ENCODE measurements at places on chromosomes 12 and 14. TPM values are rescaled to one million over a fixed set of nuclear protein-coding genes. Genes with fewer than 3 reads are reported as not detected.
A peak's percentile ranks its signal among the peaks of the same experiment; 100 is the strongest.

DNA sequence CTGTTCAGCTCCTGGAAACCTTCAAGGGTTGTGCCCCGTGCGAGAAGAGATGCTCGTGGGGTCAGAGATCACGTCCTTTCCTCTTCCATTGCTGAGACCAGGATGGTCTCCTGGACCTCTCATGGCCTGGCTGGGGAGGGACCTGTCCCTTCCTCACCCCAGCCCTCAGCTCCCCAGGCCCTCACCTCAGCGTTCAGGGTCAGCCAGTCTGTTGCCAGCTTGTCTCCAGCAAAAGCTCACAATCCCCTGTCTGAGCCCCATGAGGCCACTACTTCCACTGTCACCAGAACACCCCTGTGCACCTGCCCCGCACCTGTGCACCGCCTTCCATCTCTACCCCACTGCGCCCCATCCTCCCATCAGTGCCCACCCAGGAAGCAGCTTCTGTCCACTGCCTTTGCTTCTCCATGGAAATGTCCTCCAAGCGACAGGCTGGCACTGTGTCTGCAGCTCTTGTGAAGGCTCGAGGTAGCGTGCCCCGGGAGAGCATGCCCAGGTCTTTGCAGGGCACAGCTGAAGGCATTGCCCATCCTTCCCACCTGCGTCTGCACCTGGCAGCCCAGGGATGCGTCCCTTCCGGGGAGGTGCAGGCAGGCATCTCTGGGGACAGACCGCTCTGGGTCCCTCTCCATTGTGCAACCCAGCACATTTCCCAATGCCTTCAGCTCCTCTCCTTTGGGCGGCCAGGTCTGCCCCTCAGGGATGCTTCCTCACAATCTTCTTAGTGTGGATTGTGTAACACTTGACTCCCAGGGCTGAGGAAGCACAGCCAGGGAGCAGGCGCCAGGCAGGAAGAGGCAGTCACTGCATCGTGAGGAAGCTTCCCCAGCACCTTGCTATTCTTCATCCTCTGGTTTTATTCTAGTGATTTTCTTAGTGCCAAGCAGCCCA lies 179.6 kb downstream of the ADGRD1 start:
- peak; percentile 15 for DNase-seq

GRCh38 chr12:84128117-84128991 lies 784.2 kb downstream of the SLC6A15 start:
- no peak for DNase-seq

DNA sequence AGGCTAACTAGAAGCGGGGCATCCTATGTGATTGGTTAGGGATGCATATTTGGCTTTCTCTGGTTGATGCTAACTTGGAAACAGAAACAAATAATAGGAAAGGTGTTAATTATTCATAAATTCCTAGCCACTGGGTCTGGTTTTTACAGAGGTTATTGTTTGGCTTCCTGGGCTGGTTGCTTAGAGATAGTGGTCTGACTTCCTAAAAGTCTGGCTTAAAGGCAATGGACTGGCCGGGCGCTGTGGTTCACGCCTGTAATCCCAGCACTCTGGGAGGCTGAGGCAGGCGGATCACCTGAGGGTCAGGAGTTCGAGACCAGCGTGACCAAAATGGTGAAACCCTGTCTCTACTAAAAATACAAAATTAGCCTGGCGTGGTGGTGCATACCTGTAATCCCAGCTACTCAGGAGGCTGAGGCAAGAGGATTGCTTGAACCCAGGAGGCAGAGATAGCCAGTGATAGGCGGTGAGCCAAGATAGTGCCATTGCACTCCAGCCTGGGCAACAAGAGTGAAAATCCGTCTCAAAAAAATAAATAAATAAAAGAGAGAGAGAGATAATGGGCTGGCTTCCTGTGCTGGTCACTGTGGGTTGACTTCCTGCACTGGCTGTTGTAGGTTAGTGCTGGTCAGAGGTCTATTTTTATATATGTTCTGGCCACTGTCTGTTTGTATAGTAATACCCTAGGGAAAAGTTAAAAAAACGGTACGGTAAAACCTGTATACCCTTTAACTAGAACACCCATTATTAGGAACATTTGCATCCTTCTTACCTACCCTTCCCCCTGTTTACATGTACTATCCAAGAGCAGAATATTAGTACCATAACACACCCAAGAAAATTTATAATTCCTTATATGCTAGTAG lies 24.1 kb downstream of the OR6S1 start:
- DNase-seq: no peak

- DNase-seq: no peak
Observed at GRCh38 chr14:59768855-59769375, 101.7 kb downstream of the RTN1 start.

DNA sequence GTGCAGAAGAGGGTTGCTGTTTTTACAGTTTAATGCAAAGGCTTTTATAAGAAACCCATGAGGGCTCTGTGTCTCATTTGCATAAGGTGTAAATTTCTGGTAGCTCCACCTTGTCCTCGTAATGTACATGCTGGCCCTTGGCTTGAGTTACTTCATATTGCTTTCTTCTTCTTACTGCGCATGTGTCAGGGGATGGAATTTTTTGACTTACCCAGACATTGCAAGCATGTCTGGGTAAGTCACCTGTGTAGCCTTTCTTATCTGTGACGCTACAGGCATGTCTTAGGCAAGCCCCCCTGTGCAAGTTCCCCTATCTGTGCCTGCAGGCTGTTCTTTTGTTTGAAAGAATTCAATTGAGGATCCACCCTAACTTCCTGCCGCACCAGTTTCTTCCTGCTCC lies 274.2 kb downstream of the ETNK1 start:
- no peak for DNase-seq

SLC38A4 gene
- 0.21 TPM for total RNA-seq

DNA sequence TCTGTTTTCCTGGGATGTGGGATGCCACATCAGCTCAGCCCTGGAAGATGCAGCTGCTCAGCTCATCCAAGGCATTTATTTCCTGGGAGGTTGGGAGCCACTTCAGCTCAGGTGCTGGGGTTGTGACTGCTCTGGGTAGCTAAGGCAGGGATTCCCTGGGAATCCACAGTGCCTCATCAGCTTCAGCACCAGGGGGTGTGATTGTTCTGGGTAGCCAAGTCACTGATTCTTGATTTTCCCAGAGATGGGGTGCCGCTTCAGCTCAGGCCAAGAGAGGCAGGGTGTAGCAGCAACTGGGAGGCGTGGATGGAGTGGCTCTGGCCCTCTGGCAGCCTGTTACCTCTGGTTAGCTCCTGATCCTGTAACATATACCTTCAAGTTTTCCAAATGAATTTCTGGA lies 81.3 kb upstream of the PRMT8 start:
- no peak for DNase-seq

DNA sequence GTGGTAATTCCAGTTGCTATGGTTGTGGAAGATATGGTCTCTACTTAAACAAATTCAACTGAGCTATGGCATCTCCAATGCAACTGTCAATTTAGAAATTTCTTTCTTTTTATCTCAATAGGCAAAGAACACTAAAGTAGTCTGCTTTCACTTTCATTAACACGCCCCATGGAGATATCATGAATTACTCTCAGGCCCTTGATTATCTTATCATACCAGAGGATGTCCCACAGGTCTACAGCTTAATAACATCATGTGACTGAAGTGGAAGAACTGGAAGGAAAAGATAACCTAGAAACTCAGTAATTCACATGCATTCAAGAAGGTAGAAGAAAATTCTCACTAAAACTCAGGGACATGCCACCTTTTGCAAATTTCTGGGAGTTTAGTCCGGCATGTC lies 114.3 kb downstream of the FLRT2 start:
- DNase-seq: no peak

CEBPE gene
- total RNA-seq: not detected

DNA sequence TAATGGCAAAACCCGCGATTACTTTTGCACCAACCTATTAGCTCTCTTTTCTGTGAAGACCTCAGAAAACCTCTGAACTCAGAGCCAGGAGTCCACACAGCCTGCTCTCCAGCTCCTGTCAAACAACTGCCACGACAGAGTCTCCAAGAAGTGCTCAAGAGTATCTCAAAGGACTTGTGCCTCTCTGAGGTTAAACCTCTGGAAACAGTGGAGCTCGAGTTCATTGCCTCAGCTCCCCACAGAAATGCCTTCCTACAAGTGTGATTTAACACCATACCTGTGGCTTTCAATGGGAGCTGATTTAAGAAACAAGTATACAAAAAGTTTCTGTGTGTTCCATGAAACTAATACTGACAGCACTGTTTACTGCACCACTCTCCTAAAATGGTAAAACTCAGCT lies 20.1 kb downstream of the ACTN1 start:
- no peak for DNase-seq

DNA sequence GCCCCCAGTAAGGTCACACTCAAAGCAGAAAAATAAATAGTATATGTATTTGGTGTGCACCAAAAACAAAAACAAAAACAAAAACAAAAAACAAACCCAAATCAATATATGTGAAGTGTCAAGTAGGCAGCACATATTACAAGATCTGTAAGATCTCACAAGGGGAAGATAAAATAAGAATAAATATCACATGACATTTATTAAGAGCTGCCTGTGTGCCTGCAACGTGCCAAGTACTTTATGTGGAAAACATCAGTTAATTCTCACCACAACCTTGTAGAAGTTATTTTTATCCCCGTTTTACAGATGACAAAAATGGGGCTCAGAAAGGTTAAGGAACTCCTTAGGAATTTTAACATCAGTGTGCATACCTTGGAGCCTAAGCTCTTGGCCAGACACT lies 26.6 kb downstream of the TRIM9 start:
- DNase-seq: no peak

DNA sequence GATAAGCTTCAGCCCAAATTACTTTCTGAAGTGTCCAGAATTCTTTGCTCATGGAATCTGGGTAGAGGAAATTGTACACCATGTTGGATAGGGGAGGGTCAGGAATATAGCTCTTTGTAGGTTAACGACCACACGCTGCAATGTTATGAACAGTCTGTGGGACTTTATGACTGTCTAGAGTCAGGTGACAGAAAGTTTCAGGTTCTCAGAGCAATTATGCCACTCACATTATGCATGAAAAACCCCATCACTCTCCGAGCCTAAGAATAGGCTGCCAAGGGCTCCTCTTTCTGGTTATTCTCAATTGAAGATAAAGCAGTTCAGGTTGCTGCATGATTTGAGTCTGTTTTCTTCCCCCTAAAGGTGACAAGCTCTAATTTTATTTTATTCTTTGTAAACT lies 430.9 kb downstream of the ATP23 start:
- DNase-seq: no peak

- no peak for DNase-seq
Observed at GRCh38 chr12:53887881-53888280, 50.8 kb upstream of the HOXC13 start.

GRCh38 chr14:92568621-92569479 lies 55.3 kb downstream of the RIN3 start:
- DNase-seq: peak; percentile 67

- DNase-seq: no peak
Observed at GRCh38 chr12:127169321-127170181, 1097.4 kb upstream of the TMEM132C start.

GRCh38 chr14:88286309-88286708 lies 36.8 kb downstream of the KCNK10 start:
- no peak for DNase-seq

DNA sequence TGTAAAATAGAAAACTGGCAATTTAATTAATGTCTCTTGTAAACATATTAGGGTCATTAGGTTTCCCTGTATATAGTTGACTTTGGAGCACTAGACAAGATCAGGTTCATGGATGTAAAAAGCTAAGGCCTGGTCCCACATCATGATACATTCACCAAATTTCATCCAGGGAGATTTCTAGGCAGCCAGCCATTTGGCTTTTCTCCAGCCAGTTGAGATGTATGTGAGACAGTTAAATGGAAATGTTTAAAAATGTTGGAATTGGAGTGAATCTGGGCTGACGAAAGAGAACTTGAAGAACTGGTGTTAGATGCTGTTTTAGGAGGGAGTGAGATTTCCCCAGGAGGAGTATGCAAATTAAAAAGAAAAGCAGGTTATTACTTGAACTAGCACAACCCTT lies 41.8 kb upstream of the CLEC14A start:
- no peak for DNase-seq

GRCh38 chr14:55533960-55534359 lies 46.0 kb upstream of the KTN1 start:
- DNase-seq: no peak

DNA sequence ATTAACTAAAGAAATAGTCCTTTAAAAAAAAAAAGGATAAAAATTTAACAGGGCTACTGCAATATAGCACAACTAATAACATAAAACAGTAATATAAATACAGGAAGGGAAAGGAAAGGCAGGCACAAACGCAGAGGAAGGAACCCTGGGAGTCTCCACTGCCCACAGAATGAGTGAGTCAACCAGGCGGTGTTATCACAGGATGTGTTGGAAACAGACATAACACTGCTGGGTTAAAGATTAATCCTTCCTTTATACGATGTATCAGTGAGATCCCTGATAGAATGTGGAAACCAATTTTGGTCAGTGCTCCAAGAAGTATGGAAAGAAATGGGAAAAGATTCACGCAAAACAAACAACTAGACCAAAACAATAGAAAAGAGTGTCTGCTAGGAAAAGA lies 47.9 kb downstream of the FGD6 start:
- DNase-seq: no peak

- no peak for DNase-seq
Observed at GRCh38 chr14:63991833-63992232, 139.0 kb downstream of the SYNE2 start.

GRCh38 chr12:56723889-56724700 lies 1.0 kb downstream of the NACA start:
- DNase-seq: peak; percentile 24

MMP17 gene
- total RNA-seq: not detected

DNA sequence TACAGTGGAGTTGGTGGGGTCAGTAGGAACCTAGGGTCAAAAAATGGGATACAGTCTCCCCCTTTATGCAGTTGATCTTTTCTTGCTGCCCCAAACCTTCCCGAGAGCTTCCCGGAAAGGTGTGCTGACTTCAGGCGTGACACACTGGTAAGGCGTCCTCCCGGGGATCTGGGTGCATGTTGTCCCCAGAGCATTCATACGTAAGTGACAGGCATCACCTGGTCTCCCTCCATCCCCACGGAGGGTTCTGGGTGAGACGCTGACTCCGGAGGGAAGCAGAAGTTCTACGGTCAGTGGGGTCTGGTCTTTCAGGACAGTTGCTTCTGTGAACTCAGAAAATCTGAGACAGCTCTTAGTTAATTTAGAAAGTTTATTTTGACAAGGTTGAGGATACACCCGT lies 159.6 kb upstream of the RTL1 start:
- DNase-seq: no peak

GRCh38 chr12:57239587-57240065 lies 10.1 kb downstream of the SHMT2 start:
- DNase-seq: no peak

IL22 gene
- total RNA-seq: not detected

GSC gene
- 1.3 TPM for total RNA-seq

ATN1 gene
- total RNA-seq: 28.1 TPM

All from cardiac muscle cell (in vitro differentiated cells and primary cell).